ENCODE measurements at places on chromosomes 6 and 20.

GRCh38 chr6:30769853-30770524 is 25.6 kb upstream of the IER3 start:
- DNase-seq, result no peak

DNA sequence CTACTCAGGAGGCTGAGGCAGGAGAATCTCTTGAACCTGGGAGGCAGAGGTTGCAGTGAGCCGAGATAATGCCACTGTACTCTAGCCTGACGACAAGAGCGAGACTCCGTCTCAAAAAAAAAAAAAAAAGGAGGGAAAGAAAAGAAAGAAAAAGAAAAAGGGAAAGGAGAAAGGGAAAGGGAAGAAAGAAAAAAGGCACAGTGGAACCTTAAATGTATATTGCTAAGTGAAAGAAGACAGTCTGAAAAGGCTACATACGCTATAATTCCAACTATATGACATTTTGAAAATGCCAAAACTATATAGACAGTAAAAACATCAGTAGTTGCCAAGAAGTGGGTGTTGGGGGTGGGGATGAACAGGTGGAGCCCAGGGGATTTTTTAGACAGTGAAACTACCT is 16.2 kb downstream of the PPIL4 start:
- no peak for DNase-seq

- DNase-seq, result no peak
These were observed 509.9 kb upstream of the POU3F2 start for GRCh38 chr6:98324446-98324845.

DNA sequence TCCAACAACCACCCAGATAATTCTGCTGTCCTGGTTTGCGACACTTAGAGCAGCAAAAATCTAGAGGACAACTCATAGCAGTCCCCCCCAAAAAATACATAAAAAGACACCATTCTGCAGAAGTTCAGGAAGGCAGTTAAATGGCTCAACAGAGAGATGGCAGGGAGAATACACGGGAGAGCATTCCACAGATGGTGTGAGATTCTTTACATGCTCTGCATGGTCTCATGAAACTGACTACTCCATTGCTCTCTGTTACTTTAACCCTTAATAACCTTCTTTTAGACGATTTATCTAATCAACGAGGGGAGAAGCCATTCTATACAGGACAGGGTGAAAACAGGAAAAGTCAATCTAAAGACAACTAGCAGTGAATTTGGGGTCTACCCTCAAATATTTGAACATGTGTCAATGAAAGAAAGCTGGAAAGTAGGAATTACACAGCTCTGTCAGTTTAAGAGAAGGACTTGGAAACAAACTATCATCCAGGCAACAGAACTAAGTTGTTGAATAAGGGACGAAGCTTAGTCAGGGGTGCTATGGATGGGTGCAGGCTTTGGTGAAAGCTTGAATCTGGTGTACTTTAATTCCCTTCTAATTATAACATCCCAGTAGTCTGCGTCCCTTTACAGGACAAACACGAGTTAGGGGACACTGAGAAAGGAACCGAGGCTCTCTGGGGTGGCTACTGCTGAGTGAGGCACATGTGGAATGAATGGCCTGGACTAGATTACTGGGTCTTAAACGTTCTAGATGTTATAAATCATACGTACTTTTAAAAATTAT is 5.1 kb downstream of the PERP start:
- DNase-seq, result no peak

DNA sequence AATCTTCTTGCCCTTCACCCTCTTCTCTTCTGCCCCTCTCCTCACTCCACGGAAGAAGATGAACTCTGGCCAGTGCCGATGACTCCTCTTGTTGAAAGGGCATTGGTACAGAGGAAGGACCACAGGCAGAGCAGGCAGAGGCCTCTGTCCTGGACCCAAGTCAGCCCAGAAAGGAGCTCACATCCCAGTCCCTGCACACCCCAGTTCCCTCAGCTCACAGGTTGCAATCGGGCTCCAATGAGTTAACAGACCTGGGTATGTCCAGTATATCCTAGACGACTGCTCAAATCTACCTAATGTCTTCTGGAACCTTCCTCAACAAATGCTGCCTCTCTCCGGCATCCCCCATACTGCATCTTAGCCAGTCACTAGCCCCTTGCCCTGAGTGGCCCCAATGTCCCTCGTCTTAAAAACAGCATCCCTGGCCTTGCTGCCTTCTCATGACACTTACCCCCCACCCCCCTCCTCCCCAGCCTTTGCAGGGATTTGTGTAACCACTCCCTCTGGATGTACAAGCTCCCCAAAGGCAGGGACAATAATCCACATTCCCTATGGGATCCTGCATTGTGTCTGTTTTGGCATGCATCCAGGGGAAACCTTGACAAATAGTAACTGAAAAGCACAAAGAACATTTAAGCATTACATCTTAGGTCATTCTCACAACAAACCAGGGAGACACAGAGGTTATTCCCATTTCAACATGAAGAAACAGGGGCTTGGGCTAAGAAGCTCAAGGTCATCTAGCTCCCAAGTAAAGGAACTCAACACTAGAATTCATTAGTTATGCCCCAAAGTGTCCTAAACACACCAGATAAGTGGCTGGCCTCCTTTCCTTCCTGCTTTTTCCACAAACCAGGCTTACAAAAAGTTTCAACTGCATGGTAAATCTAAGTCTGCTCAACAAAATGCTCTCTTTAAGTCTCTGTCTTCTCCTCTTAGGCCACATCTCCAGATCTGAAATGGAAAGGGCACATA is 45.1 kb downstream of the TRERF1 start:
- no peak for DNase-seq

GRCh38 chr6:161836643-161837448 is 563.0 kb upstream of the AGPAT4 start:
- no peak for DNase-seq

- no peak for DNase-seq
These were observed 123.2 kb downstream of the BACH2 start for GRCh38 chr6:90173262-90173925.

DNA sequence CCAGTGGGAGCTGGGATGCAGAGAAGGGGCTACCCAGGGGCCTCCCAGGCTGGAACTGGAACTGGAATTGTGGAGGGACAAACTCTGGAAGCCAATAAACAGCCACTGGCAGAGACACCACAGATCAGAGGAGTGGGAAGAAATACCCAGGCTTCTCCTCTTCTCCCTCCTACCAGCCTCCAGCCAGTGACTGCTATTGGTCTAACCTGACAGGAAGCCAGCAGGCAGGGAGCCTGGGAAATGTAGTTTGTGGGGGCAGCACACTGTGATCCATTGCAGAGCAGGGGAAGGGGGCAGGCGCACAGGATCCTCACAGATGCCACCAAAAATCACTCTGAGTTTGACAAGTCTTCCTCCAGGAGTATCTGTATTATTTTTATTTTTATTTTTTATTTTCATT is 12.1 kb upstream of the MLN start:
- no peak for DNase-seq

DNA sequence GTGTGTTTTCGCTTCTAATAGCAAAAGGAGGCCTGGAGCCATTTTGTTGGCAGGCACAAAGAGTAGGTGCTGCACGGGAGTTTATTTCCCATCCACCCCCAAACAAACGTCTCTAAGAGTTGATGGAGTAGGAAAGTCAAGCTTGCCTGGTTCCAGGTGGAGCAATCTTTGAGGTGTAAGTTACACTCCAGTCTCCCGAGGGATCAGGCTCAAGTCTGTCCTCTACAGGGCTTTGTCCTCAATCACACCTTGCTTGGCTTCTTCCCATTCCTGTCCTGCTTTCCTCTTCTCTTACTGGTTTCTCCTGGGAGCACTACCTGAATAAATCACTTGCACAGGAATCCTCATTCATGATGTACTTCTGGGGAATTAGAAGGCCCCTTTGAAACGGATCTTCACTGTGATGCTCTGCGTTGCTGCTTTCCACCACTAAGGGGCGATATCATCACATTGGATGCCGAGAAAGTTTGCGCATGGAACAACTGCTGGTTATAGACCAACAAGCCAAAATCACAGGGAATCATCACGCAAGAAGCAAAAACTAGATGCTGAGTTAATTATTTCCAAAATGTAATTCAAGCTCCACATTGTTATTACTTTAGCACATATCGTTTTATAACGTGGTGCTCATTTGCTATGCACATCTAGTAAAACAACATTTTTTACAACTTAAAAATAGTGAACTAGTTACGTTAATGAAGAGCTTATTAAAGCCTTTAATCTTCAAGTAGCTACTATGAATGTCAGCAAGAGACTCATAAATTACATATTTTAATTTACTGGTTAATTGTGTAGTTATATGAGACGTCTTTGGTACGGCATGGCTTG is 156.8 kb downstream of the DNAH8 start:
- DNase-seq, result peak; percentile 40

GRCh38 chr20:35329435-35330139 is 37.4 kb upstream of the FAM83C start:
- no peak for DNase-seq

DNA sequence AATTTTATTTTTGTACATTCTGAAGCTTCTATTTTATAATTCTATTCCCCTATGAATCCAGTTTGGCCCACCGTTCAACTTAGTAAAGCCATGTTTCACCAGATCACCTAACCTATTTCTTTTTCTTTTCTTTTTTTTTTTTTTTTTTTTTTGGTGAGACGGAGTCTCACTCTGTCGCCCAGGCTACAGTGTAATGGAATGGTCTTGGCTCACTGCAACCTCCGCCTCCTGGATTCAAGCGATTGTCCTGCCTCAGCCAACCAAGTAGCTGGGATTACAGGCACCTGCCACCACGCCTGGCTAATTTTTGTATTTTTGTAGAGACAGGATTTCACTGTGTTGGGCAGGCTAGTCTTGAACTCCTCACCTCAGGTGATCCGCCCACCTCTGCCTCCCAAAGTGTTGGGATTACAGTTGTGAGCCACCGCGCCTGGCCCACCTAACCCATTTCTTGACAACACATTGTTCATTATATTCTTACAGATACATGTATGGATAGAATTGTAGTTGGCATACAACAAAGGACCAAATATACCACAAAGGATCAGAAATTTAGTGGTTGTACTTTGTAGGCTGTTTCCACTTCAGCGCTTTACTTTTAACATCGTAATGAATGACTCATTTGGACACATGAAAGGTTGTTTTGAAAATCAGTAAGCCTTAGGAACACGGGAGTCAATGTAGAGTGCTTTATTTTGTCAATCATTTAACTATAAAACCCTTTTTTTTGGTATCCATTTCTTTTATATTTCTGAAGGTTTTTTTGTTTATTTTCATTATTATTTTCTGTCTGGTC is 63.2 kb downstream of the GJA1 start:
- DNase-seq, result no peak

GRCh38 chr20:51759769-51760510 is 8.2 kb downstream of the ATP9A start:
- no peak for DNase-seq

DNA sequence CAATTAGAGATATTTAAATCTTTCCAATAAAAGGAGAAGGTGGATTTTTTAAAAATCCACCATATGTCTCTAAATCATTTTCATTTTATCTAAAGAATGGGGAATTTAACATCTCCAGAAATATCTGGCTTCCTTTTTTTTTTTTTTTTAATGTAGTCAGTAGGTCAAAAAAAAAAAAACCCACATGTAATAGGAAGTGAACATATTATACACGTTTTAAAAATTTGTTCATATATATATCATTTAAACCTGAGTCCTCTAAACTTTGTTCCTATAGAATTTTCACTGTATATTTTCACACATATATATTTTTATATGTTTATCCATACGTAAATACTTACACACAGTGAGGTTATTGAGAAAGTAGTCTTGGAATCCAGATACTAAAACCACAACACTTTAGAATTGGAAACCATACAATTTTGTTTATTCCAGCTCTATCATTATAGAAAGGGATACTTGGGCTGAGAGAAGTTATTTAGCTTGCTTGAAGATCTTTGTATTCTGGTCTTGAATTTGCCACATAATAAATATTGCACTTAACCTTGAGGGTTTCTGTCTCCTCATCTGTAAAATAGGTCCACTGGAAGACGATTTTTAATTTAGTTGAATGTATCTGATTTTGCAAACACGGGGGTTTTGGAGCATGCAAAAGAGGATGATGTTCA is 62.1 kb upstream of the ZNF217 start:
- DNase-seq, result no peak

- DNase-seq, result no peak
These were observed 7.2 kb downstream of the BTBD9 start for GRCh38 chr6:38632490-38632889.

- DNase-seq, result no peak
These were observed 218.6 kb upstream of the UFL1 start for GRCh38 chr6:96302991-96303390.

DNA sequence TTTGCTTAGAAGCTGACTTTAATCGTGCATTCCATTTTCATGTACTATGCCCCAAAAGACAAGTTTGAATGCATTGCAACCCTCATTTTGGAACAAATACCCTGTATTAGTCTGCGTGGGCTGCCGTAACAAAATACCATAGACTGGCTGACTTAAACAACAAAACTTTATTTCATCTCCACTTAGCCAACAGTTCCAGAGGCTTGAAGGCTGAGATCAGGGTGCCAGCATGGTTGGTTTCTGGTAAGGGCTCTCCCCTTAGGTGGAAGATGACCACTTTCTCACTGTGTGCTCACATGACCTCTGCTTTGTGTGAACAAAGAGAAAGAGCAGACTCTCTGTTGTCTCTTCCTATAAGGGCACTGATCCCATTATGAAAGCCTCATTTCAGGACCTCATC is 431.7 kb upstream of the MAP3K7 start:
- no peak for DNase-seq

- DNase-seq, result no peak
These were observed 6.4 kb downstream of the LZTS3 start for GRCh38 chr20:3166913-3167342.

DNA sequence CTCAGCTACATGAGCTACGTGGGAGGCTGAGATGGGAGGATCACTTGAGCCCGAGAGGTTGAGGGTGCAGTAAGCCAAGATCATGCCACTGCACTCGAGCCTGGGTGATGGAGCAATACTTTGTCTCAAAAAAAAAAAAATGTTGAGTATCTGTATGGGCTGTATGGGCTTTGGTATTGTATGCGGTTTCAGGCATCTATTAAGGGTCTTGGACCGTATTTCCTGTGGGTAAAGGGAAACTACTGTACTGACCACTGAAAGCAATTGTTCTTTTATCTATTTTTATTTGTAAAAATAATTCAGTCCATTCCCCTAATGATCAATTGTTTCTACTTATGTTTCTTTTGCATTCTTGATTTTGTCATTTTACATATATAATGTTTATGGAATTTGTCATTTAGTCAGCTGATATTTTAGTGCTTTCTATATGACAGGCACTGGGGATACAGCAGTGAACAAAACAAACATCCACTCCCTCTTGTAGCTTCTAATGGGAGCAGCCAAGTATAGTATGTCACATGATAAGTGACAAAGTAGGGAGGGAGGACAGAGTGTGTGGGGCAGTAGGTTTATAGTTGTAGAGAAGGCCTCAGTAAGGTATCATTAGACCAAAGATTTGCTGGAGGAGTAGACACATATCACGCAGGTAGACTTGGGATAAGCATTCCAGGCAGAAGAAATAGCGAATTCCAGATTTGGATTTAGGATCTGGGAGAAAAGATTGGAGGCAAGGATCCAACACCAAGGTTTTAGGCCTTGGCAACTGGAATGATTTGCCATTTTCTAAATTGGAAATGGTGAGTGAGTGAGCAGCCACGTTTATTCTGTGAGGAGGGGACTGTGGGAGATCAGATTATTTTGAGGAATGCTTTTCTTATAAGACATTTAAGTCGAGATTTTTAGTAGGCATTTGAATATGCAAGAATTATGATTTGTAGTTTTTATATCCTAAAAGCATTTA is 6.0 kb downstream of the PCMT1 start:
- no peak for DNase-seq

Measured in stimulated activated CD4-positive, alpha-beta T cell treated with anti-CD3 and anti-CD28 coated beads, Interleukin-4, amount 100 ng/mL, for 4 hours (primary cell).